ENCODE measurements at places on chromosomes 7 and 10.

DNA sequence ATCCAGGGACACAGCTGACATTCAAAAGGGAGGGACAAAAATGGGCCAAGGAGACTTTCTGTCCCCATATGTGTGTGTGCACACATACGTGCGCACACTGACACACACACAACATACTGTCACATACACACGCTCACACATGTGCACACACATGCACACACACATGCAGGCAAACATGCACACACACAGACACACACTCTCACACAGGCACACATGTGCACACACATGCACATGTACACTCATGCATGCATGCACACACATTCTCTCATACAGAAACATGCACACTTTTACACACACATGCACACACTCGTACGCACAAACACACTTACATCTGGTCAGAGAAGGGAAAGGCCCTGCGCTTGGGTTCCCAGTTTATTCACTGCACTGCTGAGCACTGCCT is 155.1 kb upstream of the MKI67 start:
- DNase-seq, result no peak

GRCh38 chr10:129715805-129716204 is 248.3 kb downstream of the EBF3 start:
- DNase-seq, result no peak

- peak; percentile 71 for DNase-seq
Observed at GRCh38 chr10:80081801-80082750, 3.6 kb downstream of the TMEM254 start.

DNA sequence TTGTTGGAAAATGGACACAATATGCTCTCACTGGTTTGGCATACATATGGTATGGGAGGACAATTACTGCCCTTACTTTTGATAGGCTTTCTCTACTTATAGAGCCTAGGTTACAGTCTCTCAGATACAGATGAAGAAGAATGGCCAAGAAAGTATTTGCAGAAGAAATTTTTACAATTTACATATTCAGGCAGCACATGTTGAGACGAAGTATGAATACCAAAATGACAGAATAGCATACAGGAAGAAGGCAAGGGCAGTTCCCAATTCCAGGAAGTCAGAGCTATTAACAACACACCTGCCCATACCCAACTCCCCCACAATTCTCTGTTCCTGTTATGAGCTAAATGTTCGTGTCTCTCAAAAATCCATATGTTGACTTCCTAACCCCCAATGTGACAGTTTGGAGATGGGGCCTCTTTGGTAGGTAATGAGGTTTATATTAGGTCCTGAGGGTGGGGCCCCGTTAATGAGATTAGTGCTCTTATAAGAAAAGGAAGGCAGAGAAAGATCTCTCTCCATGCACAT is 67.8 kb downstream of the DOCK4 start:
- DNase-seq, result no peak

DNA sequence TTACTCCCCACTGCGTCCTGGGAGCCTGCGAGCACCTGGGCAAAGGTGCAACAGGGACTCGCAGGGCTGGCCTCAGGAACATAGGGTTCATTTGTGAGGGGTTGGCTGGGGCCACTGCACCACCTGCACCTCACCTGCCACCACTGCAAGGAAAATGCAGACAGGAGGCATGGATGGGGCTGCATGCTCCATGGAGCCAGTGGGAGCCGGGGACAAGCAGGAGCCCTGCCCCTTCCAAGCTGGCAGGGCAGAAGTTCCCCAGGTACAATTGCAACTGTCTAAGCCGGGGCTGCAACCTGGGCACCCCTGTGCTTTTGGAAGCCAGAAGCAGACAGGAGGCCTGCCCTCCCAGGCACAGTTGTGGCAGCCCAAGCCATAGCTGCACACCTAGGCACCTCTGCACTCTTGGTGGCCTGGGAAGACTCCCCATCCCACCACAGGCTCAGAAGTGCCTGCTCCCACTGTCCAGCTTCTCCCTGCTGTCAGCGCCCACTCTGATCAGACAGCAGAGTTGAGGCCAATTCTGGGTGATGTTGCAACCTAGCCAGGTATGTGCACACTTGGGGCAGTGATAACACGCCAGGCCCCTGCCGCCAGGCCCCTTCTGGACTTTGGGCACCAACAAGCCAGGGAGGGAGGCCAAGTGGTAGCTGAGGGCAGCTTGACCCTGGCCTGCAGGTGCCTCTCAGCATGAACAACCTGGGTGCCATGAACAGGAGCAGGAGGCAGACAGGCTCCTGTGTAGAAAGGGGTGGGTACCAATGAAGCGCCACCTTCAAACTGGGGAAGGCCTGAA is 58.2 kb downstream of the TMEM106B start:
- DNase-seq, result no peak

DNA sequence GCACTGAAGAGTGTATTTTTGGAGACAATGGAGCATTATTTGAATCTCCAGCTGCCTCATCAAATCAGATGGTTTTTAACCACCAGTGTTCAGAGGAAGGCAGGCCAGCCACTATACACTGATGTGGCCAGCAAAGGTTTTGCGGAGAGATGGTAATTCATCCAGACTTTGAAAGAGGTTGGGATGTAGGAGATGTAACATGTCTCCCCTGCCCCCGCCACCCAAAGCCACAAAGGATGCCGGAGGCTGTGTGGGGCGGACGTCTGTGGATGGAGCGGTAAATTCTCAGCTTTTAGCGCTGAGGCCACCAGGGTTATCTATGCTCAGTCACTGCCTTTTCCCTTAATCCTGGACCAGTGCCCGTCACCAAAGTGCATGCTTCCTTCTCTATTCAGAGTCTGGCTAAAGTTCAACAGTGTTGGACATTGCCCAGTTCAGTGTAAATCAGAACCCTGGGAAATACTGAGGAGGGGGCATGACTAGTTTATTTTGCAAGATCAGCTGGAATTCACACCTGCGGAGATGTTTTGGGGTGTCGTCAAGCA is 3.7 kb upstream of the TRIP6 start:
- no peak for DNase-seq

DNA sequence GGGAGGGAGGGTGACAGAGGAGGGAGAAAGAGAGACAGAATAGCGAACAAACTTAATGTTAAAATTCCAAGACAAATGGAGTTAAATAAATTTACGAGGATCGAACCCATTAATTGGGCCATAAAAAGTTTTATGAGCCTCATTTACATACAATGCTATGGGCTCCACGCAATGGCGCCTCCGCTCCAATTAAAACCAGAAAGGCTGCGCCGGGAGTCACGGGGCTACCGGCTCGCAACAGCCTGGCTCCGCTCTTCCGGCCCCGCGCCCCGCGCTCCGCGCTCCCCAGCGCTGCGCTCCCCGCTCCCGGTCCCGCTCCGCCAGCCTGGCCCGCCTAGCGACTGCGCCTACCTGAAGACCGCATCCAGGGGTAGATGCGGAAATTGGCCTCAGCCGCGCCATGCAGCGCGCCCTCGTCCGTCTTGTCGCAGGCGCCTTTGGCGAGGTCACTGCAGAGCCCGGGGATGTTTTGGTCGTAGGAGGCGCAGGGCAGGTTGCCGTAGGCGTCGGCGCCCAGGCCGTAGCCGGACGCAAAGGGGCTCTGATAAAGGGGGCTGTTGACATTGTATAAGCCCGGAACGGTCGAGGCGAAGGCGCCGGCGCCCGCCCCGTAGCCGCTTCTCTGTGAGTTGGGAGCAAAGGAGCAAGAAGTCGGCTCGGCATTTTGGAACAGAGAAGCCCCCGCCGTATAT is 513 bp downstream of the HOXA7 start:
- DNase-seq, result no peak

DNA sequence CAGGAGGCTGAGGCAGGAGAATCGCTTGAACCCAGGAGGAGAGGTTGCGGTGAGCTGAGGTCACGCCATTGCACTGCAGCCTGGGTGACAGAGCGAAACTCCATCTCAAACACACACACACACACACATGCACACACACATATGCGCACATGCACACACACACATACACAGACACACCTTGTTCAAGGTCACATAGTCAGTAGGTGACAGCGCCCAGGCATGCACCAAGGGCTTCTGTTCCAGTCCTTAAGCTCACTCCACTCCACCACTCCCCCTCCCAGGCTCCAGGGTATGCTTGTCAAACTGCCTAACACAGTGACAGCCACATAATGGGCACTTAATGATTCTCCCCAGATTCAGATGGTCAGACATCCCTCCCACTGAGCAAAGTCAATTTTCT is 37.0 kb downstream of the KCNMA1 start:
- no peak for DNase-seq

- peak; percentile 91 for DNase-seq
Observed at GRCh38 chr10:100006243-100006886, 3.4 kb downstream of the DNMBP start.

GRCh38 chr7:16728811-16729210 is 24.7 kb upstream of the TSPAN13 start:
- no peak for DNase-seq

GRCh38 chr7:47783456-47784223 is 164.6 kb downstream of the PKD1L1 start:
- peak; percentile 70 for DNase-seq

GRCh38 chr10:117980755-117981702 is 65.7 kb downstream of the RAB11FIP2 start:
- no peak for DNase-seq

- DNase-seq, result no peak
Observed at GRCh38 chr7:119556436-119556835, 716.5 kb upstream of the KCND2 start.

- DNase-seq, result peak; percentile 69
Observed at GRCh38 chr7:42972699-42973500, 40.7 kb downstream of the MRPL32 start.

GRCh38 chr10:48187126-48187525 is 87.4 kb downstream of the FRMPD2 start:
- DNase-seq, result no peak

DNA sequence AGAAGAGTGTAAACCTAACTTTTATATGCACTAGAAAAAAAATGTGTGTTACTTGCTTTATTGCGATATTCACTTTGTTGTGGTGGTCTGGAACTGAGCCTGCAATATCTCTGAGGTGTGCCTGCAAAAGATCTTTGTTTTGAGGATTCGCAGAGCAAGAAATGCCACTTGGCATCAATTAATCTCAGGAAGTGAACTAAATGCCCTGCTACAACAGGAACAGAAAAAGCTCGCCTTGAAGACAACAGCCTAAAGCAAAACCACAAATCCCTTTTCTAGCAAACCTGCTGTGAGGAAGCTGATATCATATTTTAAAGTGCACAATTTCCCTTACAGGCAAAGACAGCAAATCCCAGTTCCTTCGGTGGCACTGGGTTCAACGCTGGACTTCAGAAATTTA is 675.8 kb downstream of the KCNMA1 start:
- no peak for DNase-seq

GRCh38 chr7:98935811-98936210 is 57.5 kb downstream of the TRRAP start:
- no peak for DNase-seq

GRCh38 chr7:28723336-28723735 is 234.8 kb downstream of the TRIL start:
- DNase-seq, result no peak

DNA sequence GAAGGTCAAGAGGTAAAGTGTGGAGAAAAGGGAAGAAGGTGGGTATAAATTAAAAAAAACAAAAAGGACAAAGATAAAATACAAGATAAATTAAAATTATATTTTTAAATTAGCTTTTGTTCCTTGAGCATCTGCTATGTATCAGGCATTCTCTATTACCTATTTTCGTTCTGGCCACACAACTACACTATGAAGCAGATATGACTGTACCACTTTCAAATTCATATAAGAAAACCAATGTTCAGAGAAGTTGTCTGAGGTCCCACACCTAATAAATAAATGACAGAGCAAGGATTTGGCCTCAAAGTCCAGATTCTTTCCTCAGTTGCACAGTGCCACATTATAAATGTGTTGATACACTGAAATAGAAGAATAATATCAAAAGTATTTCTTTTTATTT is 103.8 kb upstream of the PCDH15 start:
- no peak for DNase-seq

Measured in RWPE1 (cell line).